ENCODE measurements at places on chromosomes 6 and 20.

- no peak for DNase-seq
Measured at GRCh38 chr6:77036400-77036799, 426.9 kb downstream of the HTR1B start.

DNA sequence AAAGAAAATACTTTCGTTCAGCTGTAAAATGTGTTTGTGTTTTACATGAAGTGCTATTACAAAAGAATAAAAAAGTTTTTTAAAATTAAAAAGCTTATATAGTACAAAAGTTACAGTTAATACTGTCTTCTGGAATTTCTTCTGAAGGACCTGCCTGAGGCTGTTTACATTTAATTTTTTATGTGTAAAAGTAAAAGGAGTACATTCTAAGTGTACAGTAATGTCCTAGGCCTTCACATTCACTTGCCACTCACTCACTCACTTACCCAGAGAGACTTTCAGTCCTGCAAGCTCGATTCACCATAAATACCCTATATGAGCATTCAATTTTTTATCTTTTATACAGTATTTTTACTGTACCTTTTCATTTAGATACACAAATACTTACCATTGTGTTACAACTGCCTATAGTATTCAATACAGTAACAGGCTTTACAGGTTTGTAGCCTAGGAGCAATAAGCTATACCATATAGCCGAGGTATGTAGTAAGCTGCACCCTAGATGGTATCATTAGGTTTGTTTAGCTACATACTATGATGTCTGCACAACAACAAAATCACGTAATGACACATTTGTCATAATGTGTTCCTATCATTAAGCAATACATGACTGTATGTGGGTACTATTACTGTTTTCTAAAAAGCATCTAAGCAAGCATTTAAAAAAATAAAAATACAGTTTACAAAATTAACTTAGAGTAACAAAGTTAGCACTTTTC, 33.0 kb downstream of the RNF146 start:
- DNase-seq: no peak

GRCh38 chr6:56372406-56372995, 125.1 kb upstream of the COL21A1 start:
- DNase-seq: no peak

DNA sequence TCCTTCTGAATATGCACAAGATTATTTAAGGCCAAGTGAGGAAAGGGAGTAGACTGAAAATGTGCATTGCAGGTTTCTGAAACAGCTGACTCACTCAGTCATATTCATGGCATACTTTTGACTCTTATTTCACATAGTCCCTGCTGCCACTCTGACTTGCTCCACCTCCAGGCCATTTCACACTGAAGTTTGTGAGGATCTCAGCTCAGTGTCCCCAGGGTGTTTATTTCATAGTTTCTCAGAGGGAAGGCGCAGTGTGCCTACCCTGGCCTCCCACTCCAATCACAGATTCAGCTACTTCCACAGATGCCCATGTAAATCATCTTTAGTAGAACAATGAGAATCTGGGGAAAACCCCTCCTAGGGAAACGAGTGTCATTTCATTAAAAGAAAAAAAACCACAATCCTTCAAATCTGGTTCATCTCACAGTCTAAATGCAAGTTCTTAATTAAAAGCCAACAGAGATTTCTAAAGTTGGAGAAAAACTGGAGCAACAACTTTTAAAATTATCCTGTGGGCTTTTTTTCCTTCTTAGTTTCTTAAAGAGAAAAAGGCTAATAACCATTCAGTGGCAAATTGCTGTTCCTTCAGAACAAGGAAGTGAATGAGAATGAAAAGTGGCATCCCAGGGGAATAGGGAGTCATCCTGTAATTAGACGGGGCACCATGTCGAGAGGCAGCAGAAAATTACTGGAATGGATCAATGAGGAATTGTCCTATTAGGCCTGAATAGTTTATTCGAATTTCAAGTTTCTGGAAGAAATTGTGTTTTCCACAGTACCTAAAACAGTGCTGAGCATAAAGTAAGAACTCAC, 133.6 kb downstream of the TFAP2B start:
- DNase-seq: no peak

DNA sequence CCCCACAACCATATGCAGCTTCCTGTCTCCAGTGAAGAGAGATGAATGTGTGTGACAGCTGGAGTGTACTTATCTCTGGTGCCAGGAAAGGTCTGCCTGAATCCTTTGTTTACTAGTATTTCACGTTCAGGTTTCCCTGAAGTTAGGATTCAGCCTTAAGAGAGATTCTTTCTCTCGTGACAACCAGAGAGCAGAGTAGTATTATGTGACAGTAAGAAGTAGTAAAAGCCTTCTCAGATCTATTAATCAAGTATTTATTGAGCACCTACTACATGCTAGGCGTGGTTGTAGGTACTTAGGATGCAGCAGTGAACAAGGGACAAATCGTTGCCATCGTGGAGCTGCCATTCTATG, 949 bp downstream of the KIFC1 start:
- DNase-seq: no peak

DNA sequence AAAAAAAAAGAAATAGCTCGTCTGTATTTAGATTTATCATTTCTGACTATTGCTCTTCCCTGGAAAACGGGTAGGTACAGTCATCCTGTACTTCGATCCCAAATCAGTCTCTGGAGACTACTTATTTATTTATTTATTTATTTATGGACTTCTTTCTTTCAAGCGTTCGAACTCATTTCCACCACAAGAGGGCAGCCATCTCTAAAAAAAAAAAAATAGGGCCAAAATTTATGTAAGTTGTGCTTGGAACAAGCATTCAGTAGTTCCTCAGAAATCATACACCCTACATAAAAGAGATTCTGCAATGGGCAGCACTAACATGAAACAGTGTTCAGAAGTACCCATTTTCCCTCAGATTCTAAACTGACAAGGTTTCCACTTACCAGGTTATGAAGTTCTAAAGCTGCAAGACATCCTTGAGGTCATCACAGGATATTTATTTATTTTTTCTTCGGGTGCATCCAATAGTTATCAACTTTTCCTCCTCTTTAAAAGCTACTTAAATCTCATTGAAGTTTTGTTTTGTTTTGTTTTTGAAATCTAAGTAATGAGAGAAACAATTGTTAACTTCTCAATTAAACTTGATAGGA, 1.9 kb upstream of the BMP2 start:
- no peak for DNase-seq

- DNase-seq: no peak
Measured at GRCh38 chr6:33952016-33952415, 148.2 kb upstream of the MLN start.

DNA sequence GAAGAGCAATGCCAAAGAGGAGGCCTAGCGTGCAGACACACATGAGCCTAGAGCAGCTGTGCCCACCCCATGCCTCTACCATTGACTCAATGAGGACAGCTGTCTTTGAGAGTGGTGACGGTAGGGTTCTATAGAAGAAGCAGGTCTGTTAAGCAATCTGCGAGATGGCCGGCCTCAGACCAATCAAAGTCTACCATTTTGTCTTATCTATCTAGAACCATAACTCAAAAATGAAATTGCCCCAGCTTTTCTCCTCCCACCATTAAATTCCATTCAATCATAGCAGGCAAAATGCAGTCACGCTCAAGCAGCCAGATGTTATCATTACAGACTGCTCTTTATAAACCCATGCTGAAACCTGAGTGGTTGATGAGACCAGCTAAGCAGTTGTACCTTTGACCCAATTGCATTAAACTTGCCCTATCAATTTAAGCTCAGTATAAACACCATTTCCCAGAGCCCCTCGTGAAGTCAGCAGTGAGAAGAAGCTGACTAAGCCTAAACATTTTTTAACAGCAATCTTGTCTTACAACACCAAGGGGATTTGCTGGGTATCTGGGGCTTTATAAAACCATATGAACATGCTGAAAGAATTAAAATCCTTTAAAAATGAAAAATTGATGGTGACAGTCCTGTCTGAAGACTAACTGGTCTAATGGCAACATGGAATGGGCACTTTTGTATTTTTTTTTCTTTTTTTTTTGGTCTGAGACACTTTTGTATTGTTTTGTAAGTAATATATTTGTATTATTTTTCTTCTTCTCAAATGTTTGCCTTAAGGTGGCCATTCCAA, 57.5 kb downstream of the FOXC1 start:
- no peak for DNase-seq

DNA sequence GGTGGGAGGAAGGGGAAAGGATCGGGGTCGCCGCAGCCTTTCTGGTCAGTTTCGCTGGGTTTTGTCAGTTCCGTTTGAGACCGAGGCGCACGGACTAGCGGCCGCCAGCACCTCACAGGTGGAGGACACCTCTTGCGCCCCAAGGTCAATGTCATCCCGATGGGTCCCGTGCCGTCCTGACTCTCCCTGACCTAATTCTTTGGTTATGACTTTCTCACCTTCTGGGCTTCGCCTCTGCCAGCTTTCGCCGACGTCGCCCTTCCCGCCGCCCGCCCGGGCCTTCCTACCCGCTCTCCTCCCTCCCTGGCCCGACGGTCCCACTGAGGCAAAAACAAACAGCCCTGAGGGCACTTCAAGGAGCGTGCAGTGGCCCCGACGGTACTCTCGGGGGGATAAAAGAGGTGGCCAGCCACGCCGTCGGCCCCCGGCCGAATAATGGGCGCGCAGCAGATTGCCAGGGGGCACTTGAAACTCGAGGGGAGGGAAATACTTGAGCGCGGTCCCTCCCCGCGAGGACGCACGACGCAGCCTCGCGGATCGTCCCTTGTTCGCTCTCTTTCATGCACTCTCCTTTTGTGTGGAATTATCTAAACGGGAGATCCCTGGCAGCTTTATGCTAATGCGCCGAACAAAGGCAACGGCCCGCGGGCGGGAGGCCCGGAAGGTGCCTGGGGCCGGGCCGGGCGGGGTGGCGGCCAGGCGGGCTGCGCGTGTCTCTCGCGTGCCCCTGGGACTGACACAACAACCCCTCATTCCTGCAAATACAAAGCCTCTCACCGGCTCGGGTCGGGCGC, 3.9 kb upstream of the INSM1 start:
- no peak for DNase-seq

DNA sequence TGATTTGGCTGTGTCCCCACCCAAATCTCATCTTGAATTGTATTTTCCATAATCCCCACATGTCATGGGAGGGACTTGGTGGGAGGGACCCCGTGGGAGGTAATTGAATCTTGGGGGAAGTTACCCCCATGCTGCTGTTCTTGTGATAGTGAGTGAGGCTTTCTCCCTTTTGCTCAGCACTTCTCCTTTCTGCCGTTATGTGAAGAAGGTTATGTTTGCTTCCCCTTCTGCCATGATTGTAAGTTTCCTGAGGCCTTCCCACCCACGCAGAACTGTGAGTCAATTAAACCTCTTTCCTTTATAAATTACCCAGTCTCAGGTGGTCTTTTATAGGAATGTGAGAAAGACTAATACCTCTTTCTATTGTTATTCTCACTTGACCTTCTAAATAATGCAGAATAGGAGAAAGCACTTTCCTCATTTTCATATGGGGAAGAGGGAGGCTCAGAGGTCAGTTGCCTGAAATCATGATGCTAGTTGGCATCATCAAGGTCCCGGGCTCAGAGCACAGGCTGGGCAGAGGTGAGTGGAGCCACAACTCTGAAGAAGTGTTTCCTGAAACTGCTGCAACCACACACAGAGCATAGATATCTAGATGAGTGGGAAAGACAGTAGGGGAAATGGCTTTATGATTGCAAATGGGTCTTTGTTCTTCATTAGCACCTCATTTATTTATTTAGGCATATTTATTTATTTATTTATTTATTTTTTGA, 191.0 kb downstream of the QKI start:
- no peak for DNase-seq

DNA sequence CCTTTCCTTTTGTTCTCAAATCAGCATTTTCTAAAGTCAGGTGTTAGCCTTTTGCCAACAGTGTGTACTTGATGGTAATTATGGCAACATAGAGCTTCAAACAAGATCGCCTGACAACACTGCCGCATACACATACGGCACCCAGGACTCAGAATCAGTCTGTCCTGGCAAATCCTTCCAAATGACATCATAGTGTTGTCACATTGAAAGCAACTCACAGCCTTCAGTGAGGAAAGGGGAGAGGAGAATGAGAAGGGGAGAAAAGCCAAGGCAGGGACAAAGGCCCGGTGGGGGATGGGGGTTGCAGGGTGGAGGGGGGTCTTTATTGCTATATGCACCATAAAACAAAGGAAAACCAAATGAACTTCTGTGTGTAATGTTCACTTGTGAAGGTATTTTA, 65.7 kb upstream of the PTGIS start:
- DNase-seq: no peak

- DNase-seq: no peak
Measured at GRCh38 chr20:38346247-38346651, at the start of gene LBP. LBP (plus strand) TSS chr20:38346482; CDS start chr20:38346517, 35 bp downstream.

- no peak for DNase-seq
Measured at GRCh38 chr6:157194643-157195042, 128.7 kb downstream of the TMEM242 start.

- no peak for DNase-seq
Measured at GRCh38 chr20:58245181-58245891, 16.9 kb upstream of the ANKRD60 start.

GRCh38 chr6:11656491-11656890, 118.9 kb downstream of the TMEM170B start:
- DNase-seq: no peak
